ENCODE measurements at places on chromosomes 3 and 15.

GRCh38 chr15:62524848-62525247 is 359.8 kb upstream of the C2CD4B start:
- DNase-seq = no peak

- no peak for DNase-seq
Measured at GRCh38 chr3:188752850-188753249, 418.9 kb upstream of the TPRG1 start.

GRCh38 chr3:50318615-50319014 is 3.9 kb downstream of the HYAL2 start:
- DNase-seq = no peak

DNA sequence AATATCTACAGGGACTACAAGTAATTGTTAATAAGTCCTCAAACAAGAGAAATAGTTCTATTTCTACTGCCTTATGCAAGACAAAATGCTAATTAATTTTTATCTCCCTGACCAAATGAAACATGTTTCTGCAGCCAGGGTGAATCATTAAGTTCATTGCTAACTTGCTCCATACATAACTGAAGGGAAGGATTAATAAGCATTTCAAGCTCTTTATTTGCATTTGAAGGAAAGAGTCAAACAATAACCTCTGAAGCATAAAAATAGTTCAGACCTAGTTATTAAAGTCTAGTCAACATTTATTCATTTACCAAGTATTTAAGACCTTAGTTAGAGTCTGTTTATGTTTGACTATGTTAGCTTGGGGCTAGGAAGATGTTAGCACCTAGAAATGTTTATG is 120.0 kb downstream of the ATP1B3 start:
- DNase-seq = no peak

DNA sequence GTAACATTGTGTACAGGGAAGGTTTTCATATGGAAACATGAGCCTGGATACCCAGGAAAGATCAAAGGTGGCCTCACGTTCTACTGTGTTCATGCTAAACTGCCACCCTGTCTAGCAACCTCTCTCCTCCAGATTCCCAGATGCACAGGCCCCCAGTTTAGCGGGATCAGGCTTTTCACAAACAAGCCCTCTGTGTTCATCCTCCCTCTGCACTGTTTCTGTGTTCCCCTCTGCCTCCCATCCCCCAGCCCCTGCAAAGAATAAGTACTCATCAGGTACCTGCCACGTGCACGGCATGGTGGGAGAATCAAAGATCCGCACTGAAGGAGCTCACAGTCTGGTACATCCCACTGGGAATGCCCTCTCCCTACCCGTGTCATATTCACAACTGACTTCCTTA is 46.1 kb downstream of the TMEM266 start:
- no peak for DNase-seq

Measured in endothelial cell (in vitro differentiated cells).